Neural crest cell (in vitro differentiated cells): ENCODE measurements at places on chromosomes 7 and 10.

DNA sequence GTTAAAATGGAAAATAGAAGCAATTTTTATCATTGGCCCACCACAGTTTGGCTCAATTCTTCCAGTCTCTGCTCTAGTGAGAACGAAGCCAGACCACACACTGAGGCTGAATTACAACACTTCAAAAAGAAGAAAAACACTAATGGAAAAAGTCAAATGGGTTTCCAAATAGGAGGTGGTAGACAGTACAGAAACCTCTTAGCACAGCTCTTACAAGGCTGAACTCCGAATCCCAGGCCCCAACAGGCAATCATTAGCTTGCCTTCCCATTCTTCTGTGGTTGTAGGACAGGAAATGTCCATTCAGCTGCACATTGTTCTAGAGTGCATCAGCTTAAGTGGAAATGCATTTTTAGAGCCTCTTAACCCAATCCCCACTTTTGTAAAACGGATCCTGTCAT lies 115.1 kb upstream of the MEOX2 start:
- no peak for DNase-seq

- no peak for DNase-seq
Observed at GRCh38 chr10:124007773-124008145, 85.6 kb downstream of the CHST15 start.

- no peak for DNase-seq
Observed at GRCh38 chr10:43928425-43928968, 279.8 kb upstream of the ZNF32 start.

DNA sequence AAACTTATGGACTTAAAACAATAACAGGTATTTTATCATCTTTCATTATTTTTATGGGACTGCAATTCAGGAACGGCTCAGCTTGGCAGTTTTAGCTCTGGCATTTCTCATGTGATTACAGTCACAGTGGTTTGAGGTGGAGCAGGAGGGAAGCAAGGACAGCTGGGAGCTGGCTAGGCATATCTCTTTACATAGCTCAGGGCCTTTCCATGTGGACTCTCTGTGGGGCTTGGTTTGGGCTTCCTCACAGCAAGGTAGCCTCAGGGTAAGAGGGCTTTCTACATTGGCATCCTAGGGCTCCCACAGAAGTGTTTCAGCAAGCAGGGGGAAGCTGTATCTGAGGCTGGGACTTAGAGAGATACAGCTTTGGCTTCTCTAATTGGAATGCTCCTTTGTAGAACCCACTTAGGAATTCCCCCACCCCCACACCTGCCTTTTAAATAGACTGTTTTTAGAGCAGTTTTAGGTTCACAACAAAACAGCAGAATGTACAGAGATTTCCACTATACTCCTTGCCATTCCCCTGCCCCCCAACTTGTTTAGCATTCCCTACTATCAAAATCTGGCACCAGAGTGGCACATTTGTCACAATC lies 26.6 kb upstream of the SDHAF3 start:
- no peak for DNase-seq

DNA sequence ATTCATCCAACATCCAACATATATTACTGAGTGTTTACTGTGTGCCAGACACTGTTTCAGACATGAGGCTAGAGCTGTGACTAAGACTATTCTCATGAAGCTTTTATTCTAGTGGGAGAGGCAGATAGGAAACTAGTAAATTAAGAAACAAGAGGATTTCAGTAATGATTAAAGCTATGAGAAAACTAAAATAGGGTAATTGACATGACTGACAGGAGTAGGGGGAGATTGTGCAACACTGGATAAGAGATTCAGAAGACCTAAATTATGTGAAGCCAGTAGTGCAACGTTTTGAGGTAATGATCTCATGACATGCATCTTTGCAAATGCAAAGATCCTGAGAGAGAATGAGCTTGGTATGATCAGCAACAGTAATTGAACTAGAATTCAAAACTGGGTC lies 48.6 kb upstream of the MKLN1 start:
- no peak for DNase-seq

- DNase-seq: no peak
Observed at GRCh38 chr7:112204499-112205342, 1.5 kb downstream of the DOCK4 start.

DNA sequence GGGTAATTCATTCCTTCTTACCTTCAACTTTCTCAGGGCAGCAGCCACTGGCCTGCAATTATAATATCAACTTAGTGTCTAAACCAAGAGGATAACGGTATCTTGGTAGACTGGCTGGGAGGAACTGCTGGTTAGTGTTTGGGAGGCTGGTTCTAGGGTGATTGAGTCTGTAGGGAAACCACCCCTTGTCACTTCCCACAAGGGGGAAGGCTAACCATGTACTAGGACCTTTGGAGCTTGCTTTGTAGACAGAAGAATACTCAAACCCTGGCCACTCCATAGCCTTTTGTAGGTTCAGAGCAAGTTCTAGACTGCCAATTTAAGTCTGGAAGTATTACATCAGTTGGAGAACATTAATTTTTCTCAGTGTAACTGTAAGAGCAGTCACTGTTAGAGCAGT lies 51.3 kb downstream of the NHLRC2 start:
- DNase-seq: no peak
